Heart right ventricle (tissue), 16 donors: ENCODE measurements at places on chromosomes 11 and 22. TPM values are rescaled to one million over a fixed set of nuclear protein-coding genes. Genes with fewer than 3 reads are reported as not detected.
A peak's percentile ranks its signal among the peaks of the same experiment; 100 is the strongest.

Gene FREY1
- total RNA-seq, result 0.38 TPM

Gene KRTAP5-8
- total RNA-seq, result not detected

Gene OR52I1
- total RNA-seq, result not detected

Gene SHANK3
- 19.9 TPM for total RNA-seq

Gene C11orf87
- not detected for total RNA-seq

Gene OOSP4B
- total RNA-seq, result not detected

Gene RASD2
- total RNA-seq, result 9.0 TPM

Gene ZNF214
- 1.7 TPM for total RNA-seq

Gene ZPR1
- total RNA-seq, result 26.7 TPM

Gene PACS1
- total RNA-seq, result 105 TPM

Gene OR51I2
- total RNA-seq, result not detected

Gene DNAJB7
- total RNA-seq, result not detected

Gene MRGPRF
- 3.2 TPM for total RNA-seq

Gene MS4A12
- total RNA-seq, result not detected

Gene SLC22A25
- total RNA-seq, result not detected

DNA sequence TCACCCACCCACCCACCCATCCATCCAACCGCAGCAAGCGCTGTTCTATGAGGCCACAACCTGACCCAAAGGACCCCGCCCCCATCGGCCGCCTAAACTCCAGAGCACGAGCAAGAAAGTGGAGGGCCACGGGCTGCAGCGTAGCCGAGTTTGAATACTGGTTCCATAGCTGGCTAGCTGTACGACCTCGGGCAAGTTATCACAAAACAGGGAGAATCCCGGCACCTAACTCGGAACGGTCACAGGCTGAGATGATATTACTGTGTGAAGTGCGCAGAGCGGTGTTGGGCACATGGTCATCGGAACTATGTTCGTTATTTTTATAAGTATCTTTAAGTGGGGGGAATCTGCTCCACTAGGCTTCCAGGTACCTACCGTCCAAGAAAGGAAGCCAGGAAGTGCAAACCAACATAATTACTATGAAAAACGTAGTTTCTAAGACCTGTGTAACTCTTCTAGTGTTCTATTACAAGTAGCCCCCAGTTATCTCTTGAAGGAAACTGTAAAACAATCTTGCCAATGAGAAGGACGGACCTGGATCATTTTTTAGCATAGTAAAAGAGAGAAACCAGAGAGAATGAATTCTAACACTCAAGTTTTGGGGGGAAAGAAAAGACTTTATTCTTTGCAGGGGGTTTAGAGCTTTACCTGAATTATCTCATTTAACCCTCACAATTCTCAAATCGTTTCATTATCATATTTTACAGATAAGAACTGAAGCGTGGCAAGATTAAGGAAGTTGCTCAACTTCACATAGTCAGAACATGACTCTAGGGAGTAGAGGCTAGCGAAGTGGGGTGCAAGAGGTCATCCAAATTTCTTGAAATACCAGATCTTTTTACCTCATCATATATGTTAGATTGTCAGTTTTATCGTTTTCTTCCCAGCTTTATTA lies 663 bp upstream of the BUD13 start:
- DNase-seq, result no peak

- no peak for DNase-seq
Measured at GRCh38 chr11:130854483-130854882, 61.8 kb downstream of the SNX19 start.

GRCh38 chr22:34879001-34879400 lies 187.0 kb upstream of the ISX start:
- DNase-seq, result no peak

- DNase-seq, result no peak
Measured at GRCh38 chr11:72637926-72638325, 36.3 kb downstream of the PDE2A start.

GRCh38 chr11:119906376-119906775 lies 177.4 kb upstream of the NECTIN1 start:
- DNase-seq, result no peak

- no peak for DNase-seq
Measured at GRCh38 chr11:3971756-3972404, 116.4 kb downstream of the STIM1 start.

DNA sequence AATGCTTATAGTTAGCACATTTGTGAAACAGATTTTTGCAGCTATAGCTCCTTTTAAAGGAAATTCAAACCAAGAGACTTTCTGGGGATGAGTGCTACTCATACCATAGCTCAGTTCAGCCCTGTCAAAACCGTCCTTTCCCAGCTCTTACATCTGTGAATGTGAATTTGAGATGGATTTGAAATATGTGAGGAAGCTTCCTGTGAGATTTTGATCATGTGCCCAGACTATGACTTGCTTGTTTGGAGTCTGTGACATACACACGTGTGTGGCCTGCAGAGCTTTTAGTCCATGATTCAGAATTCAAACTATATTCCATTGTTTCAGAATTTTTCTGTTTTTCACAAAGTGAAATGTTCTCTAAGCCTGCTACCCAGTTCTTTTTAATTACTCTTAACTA lies 4.4 kb upstream of the MMP1 start:
- no peak for DNase-seq

GRCh38 chr11:4916581-4916980 lies 2.6 kb downstream of the OR51G2 start:
- no peak for DNase-seq

- no peak for DNase-seq
Measured at GRCh38 chr11:9530020-9530621, 43.3 kb upstream of the WEE1 start.

- DNase-seq, result no peak
Measured at GRCh38 chr11:66039765-66040164, 9.2 kb downstream of the GAL3ST3 start.

- DNase-seq, result peak; percentile 75
Measured at GRCh38 chr22:37546437-37547250, 13.6 kb upstream of the CDC42EP1 start.

- DNase-seq, result no peak
Measured at GRCh38 chr11:120911943-120912342, 112.0 kb upstream of the TBCEL start.

GRCh38 chr11:123491241-123491640 lies 61.2 kb downstream of the GRAMD1B start:
- no peak for DNase-seq

DNA sequence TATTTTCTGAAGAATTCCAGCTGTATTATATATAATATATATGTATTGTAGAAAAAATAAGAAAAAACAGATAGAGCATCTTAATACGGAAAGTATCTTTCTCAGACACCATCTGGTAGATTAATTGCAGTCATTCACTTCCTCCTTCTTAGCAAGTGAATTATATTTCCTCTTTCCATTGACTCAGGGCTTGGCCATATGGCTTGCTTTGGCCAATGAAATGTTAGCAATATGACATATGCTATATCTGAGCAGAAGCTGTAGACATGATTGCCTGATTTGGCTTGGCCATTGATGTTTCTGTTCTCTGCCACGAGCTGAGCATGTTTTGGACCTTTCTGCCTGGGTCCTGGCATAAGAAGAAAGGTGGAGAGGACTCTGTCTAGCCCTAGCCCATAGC lies 34.4 kb upstream of the ZBED5 start:
- DNase-seq, result no peak

- DNase-seq, result no peak
Measured at GRCh38 chr11:58922479-58922878, 16.8 kb upstream of the GLYATL1 start.

- no peak for DNase-seq
Measured at GRCh38 chr11:65539744-65540289, 14.9 kb downstream of the SCYL1 start.

DNA sequence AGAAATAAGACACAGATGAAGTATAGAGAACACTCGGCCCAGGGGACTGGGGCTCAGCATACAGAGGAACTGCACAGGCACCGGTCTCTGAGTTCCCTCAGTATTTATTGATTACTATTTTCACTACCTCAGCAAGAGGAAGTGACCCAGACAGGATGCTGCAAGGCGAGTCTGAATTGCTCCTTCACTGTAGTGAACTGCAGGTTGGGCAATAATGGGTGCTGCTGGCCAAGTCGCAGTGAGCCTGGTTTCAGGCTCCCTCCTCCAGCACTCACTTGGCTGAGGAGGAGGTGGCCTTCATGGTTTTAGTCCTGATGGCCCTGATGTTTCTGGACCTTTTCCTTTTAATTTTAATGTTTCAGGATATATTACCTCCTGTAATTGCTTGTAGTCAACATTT lies 10.4 kb downstream of the OR52K2 start:
- DNase-seq, result no peak

DNA sequence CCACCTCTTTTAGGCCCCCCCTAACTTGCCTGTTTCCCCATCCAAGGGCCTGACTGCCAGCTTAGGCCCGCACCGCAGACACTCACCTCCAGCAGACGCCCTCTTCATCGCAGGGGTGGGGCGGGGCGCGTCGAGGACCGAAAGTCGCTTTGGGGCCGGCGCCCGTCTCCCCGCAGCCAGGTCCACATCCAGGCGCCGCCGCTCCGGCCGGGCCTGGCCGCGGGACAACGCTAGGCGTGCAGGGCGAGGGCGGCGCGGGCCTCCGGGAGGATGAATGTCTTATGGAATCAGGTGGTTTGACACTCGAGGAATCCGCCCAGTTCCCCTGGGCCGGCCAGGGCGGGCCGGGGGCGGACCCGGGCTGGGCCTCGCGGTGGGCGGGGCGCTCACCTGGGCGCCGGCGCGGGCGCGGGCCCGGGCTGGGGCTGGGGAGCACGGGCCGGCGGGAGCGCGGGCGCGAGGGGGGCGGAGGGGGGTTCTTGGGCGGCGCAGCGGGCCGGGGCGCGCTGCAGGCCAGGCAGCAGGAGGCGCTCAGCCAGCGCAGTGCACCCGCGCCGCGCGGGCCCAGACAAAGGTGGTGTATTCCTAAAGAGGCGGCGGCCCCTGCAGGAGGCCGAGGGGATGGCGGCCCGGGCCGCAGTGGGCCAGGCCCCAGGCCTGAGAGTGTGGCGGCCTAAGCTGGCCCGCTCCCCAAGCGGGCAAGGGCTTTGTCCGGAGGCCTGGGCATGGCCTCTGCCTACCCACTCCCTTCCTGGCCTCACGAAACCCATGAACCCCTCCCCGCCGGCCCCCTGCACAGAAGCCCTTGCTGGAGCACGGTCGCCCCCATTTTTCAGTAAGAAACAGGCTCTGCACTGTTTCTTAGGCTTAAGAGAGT lies 177.6 kb downstream of the IGLL1 start:
- peak; percentile 26 for DNase-seq

DNA sequence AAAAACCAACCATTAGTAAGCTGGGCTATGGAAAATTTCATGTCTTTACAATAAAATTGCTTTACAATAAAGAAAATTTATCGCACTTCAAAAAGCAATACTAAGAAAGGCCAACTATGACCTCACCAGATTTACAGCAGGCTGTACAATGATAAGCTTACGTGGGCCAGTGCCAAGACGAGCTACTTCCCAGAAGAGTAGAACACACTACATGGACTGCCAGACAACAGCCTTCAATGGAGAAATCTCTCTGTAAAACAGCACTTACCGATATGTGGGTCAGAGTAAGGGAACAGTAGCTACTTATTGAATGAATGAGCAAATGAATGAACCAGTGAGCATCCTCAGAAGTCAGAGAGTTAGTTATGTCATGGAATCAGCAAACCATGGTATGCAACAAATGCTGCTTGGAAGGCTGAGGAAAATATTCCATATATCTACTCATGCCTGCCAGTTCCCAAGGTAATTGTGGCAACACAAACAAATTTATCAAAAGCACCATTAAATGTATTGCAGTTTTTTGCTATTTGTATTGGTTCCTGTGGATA lies 74.4 kb downstream of the SLC36A4 start:
- DNase-seq, result peak; percentile 40

DNA sequence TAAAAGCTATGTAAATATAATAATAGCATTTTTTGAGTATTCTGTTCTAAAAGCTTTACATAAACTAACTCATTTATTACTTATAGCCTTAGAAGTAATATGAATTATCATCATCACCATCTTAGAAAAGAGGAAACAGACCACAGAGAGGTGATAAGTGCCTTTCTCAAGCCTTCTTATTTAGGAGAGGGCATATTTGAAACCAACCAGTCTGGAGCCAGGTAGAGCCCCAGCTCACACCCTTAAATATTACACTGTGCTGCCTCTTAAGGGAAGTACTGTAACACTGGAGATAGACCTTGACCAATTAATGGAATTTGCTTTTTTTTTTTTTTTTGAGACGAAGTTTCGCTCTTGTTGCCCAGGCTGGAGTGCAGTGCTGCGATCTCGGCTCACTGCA lies 2.3 kb downstream of the BCO2 start:
- DNase-seq, result no peak

GRCh38 chr11:46246521-46246920 lies 30.9 kb upstream of the CREB3L1 start:
- DNase-seq, result no peak

DNA sequence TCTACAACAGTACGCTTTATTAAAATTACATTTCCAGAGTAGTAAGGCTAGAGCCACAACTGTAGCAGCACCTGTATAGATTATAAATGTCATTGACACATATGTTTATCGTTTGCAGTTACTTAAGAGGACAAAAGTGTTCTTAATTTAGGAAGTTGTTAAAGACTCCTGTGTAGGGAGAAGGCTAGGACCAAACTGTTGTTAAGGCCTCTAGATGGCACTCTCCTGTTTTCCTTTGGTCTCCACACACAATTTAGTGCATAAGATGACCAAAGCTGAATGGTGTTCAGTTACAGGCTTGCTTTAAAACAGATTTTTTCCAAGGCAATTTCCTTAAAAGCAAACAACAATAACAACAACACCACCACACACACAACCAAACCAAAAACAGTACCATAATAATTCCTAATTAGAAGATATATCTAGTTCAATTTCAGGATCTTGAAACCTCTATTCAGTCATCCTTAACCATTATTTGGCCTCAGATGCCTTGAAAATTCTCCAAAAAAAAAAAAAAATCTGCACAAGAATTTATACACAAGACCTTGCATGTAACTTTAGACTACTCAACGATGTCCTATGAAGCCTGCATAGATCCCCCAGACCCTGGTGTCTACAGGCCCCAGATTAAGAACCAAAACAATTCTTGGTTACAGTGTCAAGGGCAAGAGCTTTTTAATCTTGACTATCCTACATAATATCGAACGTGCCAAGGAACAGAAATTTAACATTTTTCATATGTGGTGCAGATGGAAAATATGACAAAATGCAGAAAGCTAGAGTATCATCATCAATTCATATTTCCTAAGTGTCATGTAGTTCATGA lies 42.6 kb upstream of the APOA1 start:
- no peak for DNase-seq

- DNase-seq, result no peak
Measured at GRCh38 chr11:34988294-34989255, 72.2 kb downstream of the PDHX start.

DNA sequence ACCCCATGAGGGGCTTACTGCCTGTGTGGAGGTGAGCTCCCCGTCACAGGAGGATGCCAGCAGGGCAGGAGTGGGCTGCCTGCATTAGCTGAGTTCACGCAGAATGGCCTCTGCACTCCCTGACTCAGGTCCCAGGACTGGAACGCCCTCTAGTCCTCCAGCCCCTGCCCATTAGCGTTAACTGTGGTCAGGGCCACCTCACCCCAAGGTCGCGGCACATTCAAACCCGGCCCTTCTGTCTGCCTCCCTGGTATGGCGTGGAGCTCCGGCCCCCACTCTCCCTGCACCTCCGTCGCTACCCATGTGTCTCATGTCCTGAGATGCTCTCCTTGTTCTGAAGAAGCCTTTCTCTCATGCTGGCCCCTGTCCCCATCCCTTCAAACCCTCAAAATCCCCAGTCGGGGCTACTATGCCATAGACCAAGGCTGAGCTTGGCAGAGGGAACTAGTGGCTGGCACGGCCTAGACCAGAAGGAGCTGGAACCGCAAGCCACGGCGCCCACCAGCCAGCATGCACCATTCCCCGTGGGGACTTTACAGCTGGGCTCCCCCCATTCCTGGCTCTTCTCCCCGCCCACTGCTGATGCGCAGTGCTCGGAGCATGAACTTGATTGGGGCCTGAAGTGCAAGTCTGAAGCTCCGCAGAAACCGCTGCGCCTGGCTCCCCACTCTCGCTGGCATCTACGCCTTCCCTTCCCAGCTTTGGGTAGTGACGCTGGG lies 79.5 kb upstream of the RTL6 start:
- DNase-seq, result no peak
